ENCODE measurements at places on chromosomes 6 and 20.

DNA sequence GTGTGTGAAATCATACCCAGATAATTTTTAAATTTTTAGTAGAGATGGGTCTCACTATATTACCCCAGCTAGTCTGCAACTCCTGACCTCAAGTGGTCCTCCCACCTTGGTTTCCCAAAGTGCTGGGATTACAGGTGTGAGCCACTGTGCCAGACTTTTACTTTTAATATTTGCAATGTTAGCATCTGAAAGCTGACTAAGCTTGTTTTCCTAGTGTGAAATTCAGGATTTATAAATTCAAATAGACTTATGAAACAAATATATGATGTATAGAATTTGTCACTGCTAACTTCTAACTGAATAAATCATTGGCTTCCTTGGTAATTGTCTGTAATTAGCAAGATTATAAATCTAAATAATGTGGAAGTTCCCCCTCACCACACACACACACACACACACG, 58.8 kb upstream of the SLC22A23 start:
- no peak for DNase-seq

DNA sequence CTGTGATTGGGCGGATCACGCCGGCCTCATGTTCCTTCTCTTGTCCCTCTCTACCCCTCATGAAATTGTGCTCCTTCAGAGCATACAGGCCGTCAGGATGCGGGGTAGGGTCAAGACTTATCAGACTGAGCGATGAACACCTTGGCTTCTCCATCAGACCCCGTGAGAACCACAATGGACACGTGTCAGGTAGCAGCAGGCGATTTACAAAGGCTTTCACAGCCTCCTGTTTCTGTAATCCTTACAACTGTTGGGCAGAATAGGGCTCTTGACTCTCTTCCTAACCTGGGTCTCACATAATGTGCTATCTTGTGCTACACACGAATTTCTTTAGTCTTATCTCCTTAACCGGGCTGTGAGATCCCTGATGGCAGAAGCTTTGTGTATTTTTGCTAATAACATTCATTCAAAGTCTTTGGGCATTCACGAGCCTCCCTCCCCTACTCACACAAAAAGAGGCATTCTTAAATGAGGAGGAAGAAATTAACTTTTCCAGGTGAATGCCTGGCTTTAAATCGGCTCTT, 122.9 kb upstream of the SLC22A23 start:
- no peak for DNase-seq

DNA sequence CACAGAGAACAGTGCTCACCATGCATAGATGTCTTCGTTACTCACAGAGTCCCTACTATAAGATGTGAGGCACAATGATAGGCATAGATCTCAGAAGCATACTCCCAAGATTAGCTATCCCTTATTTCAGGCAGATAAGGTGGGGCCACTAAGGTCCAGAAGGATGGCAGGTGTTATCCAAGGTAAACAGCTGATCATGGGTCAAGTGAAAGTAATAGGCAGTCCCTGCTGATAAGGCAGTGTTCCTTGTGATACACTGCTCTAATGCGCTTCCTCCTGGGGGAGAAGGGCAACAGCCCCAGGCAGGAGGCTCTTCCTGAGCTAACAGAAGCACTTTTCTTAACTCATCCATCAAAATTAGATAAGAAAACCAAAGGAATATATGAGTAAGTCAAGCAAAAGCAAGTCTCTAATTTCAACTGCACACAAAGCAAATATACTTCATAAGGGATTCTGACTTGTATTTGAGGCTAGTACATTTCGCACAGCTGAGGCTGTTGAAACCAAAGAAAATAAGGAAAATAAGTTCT, 42.2 kb downstream of the METTL24 start:
- no peak for DNase-seq

- DNase-seq, result peak; percentile 54
Observed at GRCh38 chr6:20402092-20402341, 338 bp downstream of the E2F3 start.

DNA sequence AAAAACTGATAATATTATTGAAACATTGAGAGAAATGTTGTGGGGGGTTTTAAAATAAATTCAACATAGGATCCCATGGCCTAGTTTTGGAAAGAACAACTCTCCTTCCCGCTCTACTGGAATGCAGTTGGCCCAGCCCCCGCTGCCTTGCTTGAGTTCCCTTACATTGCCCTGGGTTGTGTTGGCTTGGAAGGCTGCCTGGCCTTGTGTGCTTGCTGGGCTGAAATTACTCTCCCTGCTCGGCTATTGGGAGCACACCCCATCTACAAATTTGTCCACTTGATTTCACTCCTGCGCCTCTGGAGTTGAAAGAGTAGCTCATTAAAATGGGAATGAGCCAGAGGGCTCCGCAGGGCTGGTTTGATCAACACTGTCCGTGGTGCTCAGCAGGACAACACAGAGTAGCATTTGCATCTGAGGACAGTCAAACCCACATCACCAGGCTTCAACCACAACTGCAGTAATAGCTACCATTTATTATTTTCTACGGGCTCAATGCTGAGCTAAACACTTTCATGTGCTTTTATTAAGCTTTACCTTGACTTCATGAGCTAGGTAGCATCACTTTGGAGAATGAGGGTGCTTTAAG, 35.2 kb downstream of the DOK5 start:
- DNase-seq, result no peak

- no peak for DNase-seq
Observed at GRCh38 chr6:144340541-144341371, 55.6 kb downstream of the UTRN start.

- no peak for DNase-seq
Observed at GRCh38 chr20:437787-438486, 24.4 kb downstream of the TBC1D20 start.

DNA sequence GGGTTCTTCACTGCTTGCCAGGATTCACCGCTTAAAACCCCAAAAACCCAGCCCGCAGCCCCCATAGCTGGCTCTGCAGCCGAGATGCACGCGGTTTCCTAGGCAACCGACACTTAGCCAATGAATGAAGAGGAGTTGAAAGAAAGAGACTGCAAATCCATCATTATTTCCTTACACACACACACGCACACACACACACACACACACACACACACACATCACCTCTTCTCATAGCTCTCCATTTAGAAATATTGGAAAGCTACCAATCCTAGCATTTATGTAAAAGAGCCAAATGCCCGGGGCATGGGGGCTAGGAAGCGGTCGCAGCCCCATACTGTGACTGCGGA, 3.4 kb upstream of the TUBB2B start:
- DNase-seq, result peak; percentile 93

- DNase-seq, result no peak
Observed at GRCh38 chr6:170022827-170023619, 267.9 kb downstream of the DLL1 start.

GRCh38 chr6:106112433-106112832, 26.3 kb downstream of the PRDM1 start:
- no peak for DNase-seq

DNA sequence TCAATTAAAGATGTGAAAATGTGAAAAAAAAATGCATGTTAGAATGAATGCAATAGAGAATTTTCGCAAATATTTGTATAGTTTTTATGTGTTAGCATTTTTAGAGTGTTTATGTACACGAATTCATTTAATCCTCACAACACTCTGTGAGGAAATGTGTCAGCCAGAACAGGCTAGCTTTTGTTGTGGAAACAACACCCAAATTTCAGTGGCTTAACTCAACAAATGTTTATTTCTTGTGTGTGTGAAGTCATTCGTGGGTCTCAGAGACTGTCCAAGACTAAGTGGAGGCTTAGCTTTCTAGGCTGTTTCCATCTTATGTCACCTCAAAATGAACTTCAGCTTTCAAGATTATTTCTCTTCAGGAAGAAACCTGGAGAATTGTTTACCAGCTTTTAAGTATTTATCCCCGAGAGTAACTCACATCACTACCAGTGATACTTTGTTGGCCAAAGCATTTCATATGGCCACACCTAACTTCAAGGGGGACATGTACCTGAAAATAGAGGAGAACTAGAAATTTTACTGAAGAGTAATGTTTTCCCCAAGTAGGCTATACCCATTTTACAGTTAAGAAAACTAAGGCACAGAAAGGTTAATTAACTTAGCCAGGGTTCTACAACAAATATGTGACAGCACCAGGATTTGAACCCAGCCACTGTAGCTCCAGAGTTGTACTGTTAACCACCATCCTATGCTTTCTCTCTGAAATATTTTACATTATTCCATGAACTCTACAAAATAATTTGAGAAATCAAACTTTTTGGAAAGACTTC, 306.1 kb downstream of the QKI start:
- no peak for DNase-seq

Measured in NCI-H748 treated with DMSO at 0.1 percent for 48 hours (cell line).